T-helper 2 cell treated with Interferon-gamma antibody and Interleukin-4, amounts not matched to agents 100 ng/mL and 5 ng/mL, for 36 hours (primary cell): ENCODE measurements at places on chromosomes 16 and 17. TPM values are rescaled to one million over a fixed set of nuclear protein-coding genes. Genes with fewer than 3 reads are reported as not detected.

The GP2 gene
- total RNA-seq = not detected in 2 replicates

The CAPNS2 gene
- total RNA-seq = 0.25 and 0.27 TPM in 2 replicates

The MYH8 gene
- total RNA-seq = not detected in 2 replicates

The TMEM238L gene
- total RNA-seq = not detected in 2 replicates

The KRT28 gene
- total RNA-seq = not detected in 2 replicates

The BICDL2 gene
- 0.20 and 0.23 TPM in 2 replicates for total RNA-seq

The CHST5 gene
- not detected in 2 replicates for total RNA-seq

The CMTM1 gene
- 14.5 and 17.9 TPM in 2 replicates for total RNA-seq

The MYO15A gene
- 0.23 and 0.68 TPM in 2 replicates for total RNA-seq

The CDRT15 gene
- total RNA-seq = not detected in 2 replicates

The LPO gene
- total RNA-seq = not detected in 2 replicates

The CCL17 gene
- total RNA-seq = not detected in 2 replicates

The NAE1 gene
- total RNA-seq = 83.1 and 85.6 TPM in 2 replicates

The KRT25 gene
- total RNA-seq = not detected in 2 replicates

The FOXO3B gene
- 4.0 and 4.5 TPM in 2 replicates for total RNA-seq

The PNPO gene
- total RNA-seq = 37.9 and 39.4 TPM in 2 replicates

The RNF112 gene
- 0.20 and 0.27 TPM in 2 replicates for total RNA-seq

The ZNF48 gene
- 11.8 and 12.4 TPM in 2 replicates for total RNA-seq

The SLC12A3 gene
- total RNA-seq = not detected in 2 replicates

The KRT13 gene
- total RNA-seq = not detected in 2 replicates

The KIFC3 gene
- total RNA-seq = not detected in 2 replicates

The TSPAN10 gene
- total RNA-seq = 0.39 and 0.61 TPM in 2 replicates

The CLCN7 gene
- total RNA-seq = 51.9 and 53.9 TPM in 2 replicates

The SPATA32 gene
- total RNA-seq = 0.16 and 0.36 TPM in 2 replicates

The HMOX2 gene
- 77.5 and 79.6 TPM in 2 replicates for total RNA-seq

The CPHXL gene
- not detected in 2 replicates for total RNA-seq

The ABCC11 gene
- 0.05 and 0.16 TPM in 2 replicates for total RNA-seq

The CDH5 gene
- not detected in 2 replicates for total RNA-seq

The G6PC3 gene
- total RNA-seq = 22.7 and 25.5 TPM in 2 replicates

The EVI2A gene
- total RNA-seq = 32.0 and 34.1 TPM in 2 replicates

The RAB11FIP4 gene
- 28.5 and 28.6 TPM in 2 replicates for total RNA-seq

The C17orf67 gene
- total RNA-seq = 3.2 TPM in 2 replicates

The TRIM25 gene
- 109 and 111 TPM in 2 replicates for total RNA-seq

The KRTAP9-4 gene
- not detected in 2 replicates for total RNA-seq

The TBX21 gene
- 9.2 and 9.4 TPM in 2 replicates for total RNA-seq

The DRC7 gene
- not detected in 2 replicates for total RNA-seq

The RAD51D gene
- 31.4 and 37.6 TPM in 2 replicates for total RNA-seq

The CWC25 gene
- total RNA-seq = 29.8 and 32.8 TPM in 2 replicates

The OVCA2 gene
- total RNA-seq = 38.2 and 42.1 TPM in 2 replicates

The FBXO39 gene
- 1.6 TPM in 2 replicates for total RNA-seq

The CALB2 gene
- not detected in 2 replicates for total RNA-seq

The KRT23 gene
- total RNA-seq = not detected in 2 replicates

The TBC1D3D gene
- total RNA-seq = 0.50 TPM in 1 of 2 replicates, not detected in the other

The TNFRSF13B gene
- total RNA-seq = not detected in 2 replicates

The KAT8 gene
- total RNA-seq = 56.2 and 57.3 TPM in 2 replicates

The TBX4 gene
- not detected in 2 replicates for total RNA-seq

The WFIKKN1 gene
- total RNA-seq = 0.75 and 0.77 TPM in 2 replicates

The CDH8 gene
- 0.43 TPM in 1 of 2 replicates, not detected in the other for total RNA-seq

The TMEM114 gene
- total RNA-seq = not detected in 2 replicates

The HIGD1B gene
- total RNA-seq = not detected in 2 replicates

The SMG6 gene
- 51.9 and 56.0 TPM in 2 replicates for total RNA-seq

The RAI1 gene
- 24.7 and 25.1 TPM in 2 replicates for total RNA-seq

The HEATR9 gene
- total RNA-seq = 0.20 and 0.45 TPM in 2 replicates

The CCDC102A gene
- total RNA-seq = 9.3 and 10.1 TPM in 2 replicates

The DBNDD1 gene
- 0.09 and 0.14 TPM in 2 replicates for total RNA-seq
